Left renal cortex interstitium (tissue), 4 donors: ENCODE measurements at places on chromosomes 1 and 21.

DNA sequence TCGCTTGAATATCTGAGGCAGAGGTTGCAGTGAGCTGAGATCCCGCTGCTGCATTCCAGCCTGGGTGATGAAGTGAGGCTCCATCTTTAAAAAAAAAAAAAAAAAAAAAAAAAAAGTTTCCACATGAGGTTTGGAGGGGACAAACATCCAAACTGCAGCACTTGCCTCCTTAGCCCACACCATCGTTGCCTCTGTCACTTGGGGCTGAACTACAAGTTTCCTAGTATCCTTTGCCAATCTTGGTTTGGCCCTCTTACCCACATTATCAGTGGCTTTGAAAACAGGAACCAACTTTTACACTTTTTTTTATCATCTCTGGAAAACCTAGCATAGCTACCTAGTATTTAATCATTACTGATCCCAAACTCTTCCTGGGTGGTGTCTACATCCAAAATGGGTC lies 59.2 kb downstream of the CLSTN1 start:
- no peak for DNase-seq

GRCh38 chr1:29289493-29289892 lies 53.2 kb downstream of the PTPRU start:
- no peak for DNase-seq

DNA sequence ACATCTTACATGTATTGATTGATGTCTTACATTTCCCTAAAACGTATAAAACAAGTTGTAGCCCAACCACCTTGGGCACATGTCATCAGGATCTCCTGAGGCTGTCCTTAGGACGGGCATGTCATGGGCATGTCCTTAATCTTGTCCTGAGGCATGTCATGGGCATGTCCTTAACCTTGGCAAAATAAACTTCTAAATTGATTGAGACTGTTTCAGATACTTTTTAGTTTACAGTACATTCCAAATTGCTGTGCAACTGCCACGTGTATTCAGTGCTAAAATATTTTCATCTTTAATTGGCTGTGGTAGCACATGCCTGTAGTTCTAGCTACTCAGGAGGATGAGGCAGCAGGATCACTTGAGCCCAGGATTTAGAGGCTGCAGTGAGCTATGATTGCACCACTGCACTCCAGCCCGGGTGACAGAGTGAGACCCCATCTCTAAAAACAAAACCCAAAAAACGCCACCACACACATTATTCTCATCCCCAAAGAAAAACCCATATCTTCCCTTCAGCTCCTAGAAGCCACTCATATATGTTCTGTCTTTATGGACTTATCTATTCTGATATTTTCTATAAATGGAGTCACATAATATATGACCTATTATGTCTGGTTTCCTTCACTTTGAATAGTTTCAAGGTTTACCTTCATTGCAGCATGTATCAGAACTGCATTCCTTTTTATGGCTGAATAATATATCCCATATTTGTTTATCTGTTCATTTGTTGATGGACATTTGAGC lies 96.0 kb upstream of the BTG3 start:
- DNase-seq, result no peak

GRCh38 chr1:62398377-62398776 lies 38.5 kb upstream of the USP1 start:
- DNase-seq, result no peak

DNA sequence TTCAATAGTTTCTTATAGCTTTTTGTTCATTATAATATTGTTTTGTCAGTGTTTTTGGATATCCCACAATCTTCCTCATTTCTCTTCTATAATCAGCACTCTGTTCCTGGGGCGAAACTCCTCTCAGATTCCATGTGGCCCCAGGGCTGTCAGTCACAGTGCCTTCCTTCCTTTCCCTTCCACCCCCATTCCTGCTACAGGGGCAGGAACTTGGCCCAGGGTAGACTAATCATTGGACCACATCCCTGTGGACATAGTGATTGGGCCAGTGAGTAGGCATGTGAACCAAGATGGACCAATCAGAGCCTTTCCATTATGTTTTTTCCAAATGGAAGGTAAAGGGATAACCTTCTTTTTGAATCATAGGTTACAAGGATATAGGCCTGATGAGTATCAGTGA lies 78.3 kb downstream of the PGM1 start:
- no peak for DNase-seq

GRCh38 chr1:235946571-235946981 lies 79.9 kb upstream of the LYST start:
- no peak for DNase-seq

GRCh38 chr1:176101951-176102642 lies 105.0 kb downstream of the COP1 start:
- DNase-seq, result no peak

GRCh38 chr21:42524341-42525028 lies 10.8 kb downstream of the SLC37A1 start:
- no peak for DNase-seq

- no peak for DNase-seq
Observed at GRCh38 chr1:46508757-46509156, 19.1 kb downstream of the DMBX1 start.

DNA sequence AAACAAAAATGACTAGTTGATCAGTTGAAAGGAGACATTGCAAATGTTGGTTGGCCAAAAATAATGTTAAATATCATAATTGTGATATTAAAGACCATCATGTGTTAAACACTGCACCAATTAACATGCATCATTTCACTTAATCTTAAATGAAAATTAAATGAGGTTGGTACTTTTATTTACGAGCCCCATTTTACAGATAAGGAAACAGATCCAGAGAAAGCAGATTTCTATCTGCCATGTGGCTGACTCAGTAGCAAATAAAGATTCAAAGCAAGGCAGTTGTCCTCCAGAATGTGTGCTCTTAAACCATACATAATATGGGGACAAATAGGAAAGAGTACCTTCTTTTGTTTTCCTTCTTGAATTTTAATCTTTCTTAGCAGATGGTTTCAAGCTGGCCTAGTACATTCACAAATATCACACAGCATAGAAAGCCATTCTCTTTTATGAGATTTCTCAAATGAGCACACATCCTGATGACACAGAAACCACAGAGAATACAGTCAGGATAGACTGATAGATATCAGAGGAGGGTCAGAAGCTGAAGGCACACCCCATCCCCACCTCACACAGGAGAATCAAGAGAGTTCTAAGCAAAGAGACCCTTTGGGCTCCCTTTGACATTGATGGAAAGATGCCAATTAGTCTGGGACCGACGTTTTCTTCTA lies 647.9 kb upstream of the CAMK1G start:
- no peak for DNase-seq

DNA sequence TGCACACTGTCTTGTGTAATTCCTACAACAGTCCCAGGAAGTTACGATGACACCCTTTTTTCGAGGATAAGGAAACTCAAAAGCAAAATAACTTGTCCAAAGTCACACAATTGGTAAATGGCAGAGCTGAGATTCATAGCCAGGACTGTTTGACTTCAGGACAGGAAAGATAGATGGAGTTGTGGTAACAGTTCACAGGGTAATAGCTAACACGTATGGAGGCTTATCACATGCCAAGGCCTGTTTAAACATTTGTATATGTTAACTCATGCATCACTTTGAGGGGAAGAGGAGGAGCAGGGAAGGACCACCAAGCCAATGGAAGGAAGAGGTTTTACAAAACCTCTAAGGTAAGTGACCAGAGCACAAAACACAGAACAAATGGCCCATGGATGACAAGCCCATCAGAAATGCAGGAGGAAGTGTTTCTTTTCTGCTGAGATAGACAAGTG lies 2.8 kb downstream of the DHCR24 start:
- DNase-seq, result no peak

GRCh38 chr1:204289280-204289679 lies 70.4 kb downstream of the PLEKHA6 start:
- no peak for DNase-seq

DNA sequence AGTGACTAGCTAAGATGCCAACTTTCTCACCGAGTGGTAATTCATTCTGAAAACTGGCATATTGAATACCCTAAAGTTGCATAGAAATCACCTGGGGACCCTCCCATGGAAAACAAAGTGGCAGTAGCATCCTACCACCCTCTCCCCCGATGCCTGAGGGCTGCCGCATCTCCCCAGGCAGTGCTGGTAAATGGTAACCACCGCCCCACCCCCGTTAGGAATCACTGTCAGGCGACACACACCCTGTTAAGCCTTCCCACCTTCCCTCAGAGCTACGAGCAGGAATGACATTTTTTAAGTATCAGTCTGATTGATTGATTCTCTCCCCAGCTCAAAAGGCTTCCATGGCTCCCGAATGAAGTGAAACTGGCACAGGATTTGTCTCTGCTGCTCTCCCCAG lies 28.3 kb downstream of the TMPRSS2 start:
- no peak for DNase-seq

- DNase-seq, result no peak
Observed at GRCh38 chr1:66938613-66939012, 13.8 kb downstream of the MIER1 start.

DNA sequence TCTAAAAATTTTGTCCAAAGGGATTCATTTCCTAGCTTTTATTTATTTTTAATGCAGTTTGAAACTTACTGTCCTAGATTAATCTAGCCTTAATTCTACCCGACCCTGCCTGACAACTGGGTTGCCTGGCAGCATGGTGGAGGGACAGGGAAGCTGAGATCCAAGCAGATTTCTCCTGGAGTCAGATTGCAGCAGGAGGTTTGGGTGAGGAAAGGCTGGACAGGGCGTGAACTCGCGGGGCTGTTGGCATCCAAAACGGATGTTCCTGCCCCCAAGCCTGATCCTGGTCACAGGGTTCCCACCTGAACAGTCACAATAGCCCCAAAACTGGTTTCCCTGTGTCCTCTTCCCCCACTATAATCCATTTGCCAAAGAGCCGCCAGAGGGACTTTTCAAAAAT lies 23.2 kb downstream of the TCEA3 start:
- DNase-seq, result no peak
